ENCODE measurements at places on chromosomes 6 and 20.
A peak's percentile ranks its signal among the peaks of the same experiment; 100 is the strongest.

DNA sequence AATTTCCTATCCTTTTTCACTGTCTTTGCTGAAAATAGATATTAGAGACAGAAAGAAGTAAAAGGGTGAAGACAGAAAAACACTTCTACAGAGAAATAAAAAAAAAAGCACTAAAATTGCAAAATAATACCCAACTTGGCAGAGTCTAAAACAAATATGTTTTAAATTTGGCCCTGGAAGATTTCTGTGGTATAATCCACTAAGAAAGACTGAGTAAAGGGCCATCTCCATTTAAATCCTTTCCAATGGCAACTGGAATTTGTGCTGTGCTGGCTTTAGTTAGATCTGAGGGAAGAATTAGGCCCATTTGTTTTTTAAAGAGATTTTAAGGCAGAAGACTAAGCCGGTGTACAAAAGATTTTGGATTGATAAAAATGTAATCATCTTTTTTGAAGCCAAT, 321.2 kb downstream of the GJA1 start:
- no peak for DNase-seq

GRCh38 chr6:155292711-155293110, 21.6 kb downstream of the TFB1M start:
- DNase-seq, result no peak

DNA sequence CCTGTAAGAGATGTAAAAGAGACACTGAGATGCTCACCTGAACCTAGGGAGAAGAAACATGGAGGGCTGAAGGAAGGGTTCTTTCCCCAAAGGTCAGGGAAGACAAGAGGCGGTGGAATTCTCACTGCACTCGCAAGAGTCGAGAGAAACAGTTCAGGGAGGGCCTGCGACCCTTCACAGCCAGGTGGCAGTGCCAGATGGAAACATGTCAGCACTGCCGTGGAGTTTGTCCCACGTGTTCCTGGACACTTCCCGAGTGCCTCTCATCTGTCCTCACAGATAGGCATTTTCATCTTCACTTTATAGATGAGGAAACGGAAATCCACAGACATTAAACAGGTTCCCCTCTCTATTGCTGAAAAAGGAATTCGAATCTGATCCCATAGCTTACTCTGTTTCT, 70.4 kb upstream of the SYNJ2 start:
- DNase-seq, result no peak

DNA sequence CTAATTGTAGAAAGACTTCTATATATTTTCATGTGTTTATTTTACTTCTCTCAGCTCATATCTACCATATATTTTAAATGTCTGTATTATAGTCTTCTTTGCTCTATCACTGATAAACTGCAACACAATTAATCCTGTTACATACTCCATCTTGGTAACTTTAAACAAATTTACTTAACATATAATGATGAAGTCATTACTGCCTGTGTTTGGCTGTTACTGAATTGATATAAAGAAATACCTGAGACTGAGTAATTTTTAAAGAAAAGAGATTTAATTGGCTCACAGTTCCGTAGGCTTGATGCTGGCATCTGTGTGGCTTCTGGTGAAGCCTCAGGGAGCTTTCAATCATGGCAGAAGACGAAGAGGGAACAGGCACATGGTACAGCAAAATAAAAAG, 1480.4 kb downstream of the HACE1 start:
- DNase-seq, result no peak

GRCh38 chr6:52375780-52376556, 14.0 kb downstream of the PAQR8 start:
- DNase-seq, result no peak

DNA sequence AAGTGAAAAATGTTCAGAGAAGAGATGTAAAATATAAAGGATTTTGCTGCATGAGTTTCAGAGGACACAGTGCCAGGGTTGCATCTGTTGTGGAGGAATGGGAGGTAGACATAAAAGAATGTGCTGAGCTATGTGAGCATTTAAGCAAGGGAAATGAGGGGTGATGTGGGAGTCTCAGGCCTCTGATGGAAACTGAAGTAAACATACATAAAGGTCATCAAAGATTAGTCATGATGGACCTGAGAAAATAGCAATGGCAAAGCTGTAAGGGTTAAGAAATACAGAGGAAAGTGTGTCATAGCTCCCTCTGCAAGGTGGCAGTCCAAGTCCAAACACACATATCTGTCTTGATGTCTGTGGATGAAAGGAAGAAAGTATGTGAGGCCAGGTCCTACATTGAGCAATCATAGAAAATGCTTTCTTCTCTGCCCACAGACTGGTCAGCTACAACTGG, 306.6 kb upstream of the ECI2 start:
- no peak for DNase-seq

- no peak for DNase-seq
Observed at GRCh38 chr6:38943964-38944363, 104.6 kb upstream of the GLP1R start.

DNA sequence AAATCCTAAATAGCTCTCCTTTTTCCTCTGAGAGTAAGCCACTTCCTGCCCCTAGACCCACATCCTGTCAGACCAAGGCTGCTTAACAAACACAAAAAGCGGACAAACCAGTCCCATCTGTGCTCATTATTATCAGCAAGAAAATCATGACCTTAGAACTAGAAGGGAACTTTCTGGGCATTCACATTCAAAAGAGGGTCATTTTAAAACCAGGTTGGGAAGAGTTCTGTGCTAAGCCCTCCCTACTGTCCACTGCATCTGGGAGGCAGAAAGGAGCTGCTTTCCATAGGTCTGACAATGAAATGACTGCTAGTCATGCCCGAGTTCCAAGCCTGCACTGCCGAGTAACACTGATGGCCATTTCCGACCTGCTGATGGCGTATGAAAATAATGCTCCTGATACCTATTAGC, 15.4 kb downstream of the EZR start:
- DNase-seq, result no peak

- no peak for DNase-seq
Observed at GRCh38 chr20:62741701-62742491, 33.3 kb downstream of the NTSR1 start.

GRCh38 chr6:67133973-67134372, 1426.9 kb upstream of the EYS start:
- no peak for DNase-seq

GRCh38 chr6:115514656-115515055, 546.0 kb downstream of the FRK start:
- DNase-seq, result no peak

DNA sequence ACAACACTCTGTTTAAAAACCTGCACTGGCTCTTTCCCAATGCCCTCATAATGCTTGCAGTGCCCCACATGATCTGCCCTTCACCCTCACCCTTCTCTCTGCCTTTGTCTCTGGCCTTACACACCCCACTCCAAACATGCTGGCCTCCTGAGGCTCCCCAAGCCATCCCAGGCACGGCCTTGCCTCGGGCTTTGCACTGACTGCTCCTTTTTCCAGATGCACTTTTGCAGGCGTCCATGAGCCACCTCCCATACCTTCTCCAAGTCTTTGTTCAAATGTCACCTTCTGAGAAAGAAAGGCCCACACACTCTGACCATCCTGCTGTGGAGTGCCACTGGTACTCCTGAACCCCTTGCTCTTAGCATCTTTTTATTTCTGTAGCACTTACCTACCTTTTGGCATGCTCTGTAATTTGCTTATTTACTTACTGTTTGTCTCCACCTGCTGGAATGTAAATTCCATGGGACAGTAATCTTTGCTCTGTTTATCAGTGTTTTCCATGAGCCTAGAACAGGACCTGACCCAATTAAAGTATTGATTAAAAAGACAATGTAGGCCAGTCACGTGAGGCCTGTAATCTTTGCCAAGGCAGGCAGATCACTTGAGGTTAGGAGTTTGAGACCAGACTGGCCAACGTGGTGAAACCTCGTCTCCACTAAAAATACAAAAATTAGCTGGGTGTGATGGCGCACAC, 30.7 kb downstream of the GFRA4 start:
- no peak for DNase-seq

GRCh38 chr6:111105578-111105977, 18.3 kb downstream of the SLC16A10 start:
- DNase-seq, result no peak

- DNase-seq, result no peak
Observed at GRCh38 chr6:117195728-117196127, 69.6 kb upstream of the VGLL2 start.

DNA sequence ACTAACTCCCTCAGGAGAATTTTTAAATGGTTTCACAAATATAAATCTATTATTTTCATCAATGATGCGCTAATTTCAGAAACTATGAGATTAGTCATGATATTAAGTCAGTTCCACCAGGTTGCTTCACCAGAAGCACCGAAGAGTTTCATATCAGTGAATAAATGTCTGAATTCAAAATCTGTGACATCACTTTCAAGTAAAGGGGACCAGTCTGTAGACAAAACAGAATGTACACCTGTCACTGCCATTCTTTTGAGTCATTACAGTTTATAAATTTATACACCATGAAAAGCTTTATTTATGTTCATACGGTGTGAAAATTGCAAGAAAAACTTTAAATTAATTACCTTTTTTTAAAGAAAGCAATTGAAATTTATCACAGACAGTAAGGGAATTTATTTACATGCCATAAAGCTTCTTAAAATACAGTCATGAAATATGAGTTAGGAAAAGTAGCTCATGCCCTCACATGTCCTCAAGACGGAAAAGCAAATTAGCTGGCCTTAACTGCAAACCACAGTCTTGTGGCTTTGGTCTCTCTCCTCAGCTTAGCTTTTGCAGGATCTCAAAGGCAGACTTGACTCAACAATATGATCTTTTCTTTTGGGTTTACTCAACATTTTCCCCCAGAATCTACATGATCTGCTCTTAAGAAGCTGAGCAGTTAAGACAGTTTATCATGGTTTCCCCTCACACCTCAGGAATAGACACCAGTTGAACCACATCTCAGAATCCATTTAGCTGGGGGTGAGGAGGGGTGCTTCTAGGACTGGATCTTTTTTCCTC, 177.7 kb upstream of the MCHR2 start:
- no peak for DNase-seq

DNA sequence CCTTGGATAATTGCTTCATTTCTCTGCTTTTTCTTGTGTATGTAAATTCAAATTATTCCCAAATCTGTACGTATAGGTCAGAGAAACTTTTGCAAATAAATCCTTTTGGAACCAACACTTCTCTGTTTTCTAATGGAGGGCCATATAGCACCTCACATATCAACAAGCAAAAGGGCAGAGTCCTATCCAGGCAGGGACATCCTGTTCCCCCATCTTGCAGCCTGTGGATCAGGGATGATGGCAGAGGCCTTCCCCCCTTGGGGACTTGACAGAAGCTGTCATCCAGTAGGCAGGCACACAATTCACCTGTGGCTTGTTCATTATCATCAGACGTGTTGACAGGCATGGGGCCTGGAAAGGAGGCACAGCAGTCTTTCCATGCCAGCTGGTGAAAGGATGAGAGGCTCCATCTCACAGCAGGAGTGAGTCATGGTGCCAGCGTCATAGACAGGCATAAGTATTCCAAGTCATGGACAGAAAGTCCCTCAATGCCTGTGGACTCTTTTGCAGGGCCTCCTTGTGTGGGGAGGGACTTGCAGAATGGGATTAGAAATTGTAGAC, 31.8 kb upstream of the PLEKHG1 start:
- DNase-seq, result no peak

DNA sequence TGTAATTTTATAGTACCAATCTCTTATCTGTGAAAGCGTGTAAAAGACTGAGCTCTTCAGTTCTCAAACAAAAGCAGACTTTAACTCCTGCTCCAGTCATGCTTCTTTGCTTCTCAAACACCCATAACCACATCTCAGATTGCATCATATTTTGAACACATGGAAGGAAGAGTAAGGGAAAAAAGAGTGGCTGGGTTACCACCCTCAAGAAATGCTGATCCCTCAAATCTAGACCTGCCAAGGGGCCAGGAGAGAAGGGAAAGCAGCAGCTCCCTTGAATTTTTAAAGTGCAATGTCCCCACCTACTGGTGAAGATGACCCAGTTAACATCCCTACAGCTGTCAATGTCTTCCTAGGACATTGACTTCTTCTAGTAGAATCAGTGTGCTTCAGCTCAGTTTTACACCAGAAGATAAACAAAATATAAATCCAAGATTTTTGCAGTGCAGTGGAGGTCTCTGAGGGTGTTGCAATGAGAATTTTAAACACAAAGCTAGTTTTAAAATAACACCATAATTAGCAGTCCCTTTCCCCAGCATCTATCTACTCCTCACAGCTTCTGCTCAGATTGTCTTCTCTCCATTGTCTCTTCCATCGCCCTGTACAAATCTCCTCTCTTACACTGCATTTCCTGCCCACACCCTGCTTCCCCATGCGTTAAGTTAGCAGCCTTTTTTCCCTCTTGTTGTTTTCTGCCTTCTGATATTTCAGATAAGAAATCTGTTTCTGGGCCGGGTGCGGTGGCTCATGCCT, 22.6 kb upstream of the HLA-DQB2 start:
- DNase-seq, result peak; percentile 36

GRCh38 chr20:62570897-62571668, 71.2 kb upstream of the SLCO4A1 start:
- no peak for DNase-seq

DNA sequence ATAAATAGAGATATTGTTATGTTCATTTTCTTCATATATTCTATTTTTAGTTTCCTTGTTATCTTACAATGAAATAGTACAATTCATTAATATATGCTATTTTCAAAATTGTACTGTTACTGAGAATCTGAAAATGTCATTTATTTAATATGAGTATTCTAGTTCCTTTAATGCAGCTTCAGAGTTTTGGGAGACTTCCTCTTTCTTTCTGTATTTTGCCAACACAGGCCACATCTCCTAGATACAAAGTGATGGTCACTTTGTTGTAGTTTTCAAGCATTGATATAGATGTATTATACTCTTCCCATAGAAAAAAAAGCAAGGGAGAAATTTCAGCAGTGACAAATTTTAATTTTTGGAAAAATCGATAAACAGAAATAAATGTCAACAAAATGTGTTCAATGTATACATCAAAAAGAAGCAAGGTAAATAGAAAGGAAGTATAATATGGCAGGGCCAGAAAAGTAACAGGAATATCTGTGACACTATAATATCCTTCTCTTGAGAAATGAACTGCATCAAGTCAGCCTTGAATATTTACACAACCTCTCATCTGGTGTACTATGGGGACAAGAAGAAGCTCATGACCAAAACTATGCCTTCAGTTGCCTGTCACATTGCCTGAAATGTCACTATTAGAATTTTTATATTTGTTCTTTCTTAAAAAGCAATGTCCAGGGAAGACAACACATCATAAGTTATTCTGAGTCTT, 396.0 kb downstream of the TBC1D32 start:
- DNase-seq, result no peak

Data from right hindlimb (tissue), 1 donor.